ENCODE measurements at places on chromosomes 11 and 22.

DNA sequence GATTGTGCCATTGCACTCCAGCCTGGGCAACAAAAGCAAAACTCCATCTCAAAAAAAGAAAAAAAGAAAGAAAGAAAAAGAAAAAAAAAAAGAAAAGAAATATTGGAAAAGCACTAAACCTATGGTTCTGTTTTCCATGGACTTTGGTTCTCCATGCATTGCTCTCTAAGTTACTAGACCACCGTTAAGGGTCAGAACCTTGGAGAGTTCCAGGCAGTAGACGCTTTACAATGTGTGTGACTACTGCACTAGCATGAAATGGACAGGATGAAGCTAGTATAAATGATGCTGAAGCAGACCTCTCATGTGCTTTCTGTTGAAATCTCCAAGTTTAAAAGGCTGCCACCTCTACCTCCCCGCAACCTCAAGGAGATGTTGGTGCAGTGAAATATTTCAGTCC, 63.5 kb downstream of the SIK2 start:
- DNase-seq: no peak

- DNase-seq: no peak
Observed at GRCh38 chr11:126833065-126833464, 167.5 kb downstream of the KIRREL3 start.

DNA sequence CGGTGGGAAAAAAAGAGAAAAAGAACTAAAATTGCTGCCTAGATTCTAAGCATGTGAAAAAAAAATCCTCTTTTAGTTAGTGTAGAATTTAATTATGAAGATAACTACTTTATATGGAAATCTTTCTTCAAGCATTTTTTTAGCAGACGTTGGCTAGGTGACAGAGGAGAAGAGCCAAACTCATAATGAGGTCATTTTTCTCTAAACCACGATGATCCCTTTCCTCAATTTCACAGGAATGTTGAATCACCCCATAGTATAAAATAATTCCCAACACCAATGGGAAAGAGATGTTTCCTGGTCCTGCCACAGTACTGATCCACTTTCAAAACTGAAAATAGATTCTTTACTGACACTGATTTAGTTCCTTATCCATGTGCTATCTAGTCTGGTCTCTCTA, 319.8 kb downstream of the DLG2 start:
- no peak for DNase-seq

GRCh38 chr11:6258571-6259081, 1.0 kb upstream of the CCKBR start:
- DNase-seq: no peak

DNA sequence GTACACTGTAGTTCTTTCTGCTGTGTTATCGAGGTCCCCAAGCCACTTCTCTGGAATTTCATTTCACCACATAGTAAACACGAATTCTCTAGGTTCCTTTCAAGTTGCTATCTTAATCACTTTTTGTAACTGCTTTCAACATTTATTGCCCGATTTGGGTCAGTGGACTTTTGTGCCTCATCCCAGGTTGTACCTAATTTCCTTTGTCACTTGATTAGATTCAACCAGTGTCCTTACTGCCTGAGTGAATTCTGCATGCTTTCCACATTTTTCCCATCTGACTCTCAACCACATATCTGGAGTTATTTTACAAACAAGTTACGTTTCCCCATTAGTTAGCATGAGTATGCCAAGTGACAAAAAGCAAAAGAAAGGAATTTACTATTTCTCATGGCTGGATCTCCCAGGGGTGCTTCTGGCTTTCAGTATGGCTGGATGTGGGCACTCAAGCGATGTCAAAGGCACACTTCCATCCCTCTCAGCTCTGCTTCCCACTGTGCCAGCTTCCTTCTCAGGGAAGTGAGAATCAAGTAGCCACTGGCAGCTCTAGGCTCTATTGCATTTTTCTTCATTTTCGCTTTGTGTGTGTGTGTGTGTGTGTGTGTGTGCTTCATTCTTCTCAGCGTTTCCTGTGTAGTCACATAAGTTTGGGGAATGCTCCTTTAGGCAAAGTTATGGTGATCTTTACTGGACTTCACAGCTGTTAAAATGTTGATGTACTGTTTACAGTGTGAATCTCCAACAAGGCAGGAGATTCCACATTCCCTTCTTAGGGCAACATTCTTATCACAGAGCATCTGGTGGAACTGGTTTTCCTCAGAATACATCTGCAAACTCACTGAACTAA, 128.9 kb downstream of the DBX1 start:
- DNase-seq: no peak

DNA sequence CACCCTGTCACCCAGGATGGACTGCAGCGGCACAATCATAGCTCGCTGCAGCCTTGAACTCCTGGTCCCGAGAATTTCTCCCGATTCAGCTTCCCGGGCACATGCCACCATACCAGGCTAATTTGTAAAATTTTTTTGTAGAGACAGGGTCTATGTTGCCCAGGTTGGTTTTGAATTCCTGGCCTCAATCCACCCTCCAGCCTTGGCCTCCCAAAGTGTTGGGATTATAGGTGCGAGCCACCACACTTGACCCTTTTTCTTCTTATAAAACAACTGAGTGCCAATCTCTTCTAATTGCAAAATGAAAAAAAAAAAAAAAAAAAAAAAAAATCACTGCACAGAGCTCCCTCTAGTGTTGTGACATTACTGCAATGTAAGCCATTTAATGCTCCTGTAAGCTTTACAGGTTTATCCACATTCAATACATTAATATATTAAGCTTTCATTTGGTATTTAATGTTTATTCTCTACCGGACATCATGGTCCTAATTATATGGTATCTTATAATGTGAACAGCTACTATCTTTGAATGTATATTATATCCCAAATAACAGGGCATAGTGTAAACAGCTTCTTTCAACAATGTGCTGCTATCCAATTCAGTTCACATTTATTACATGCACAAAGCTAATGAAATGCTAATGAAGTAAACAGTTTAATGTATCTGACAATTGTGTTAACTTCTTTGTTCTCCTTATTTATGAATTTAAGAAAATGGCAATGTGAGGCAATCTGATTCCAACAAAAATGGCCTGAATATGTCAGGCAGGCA, 44.6 kb downstream of the COPB1 start:
- peak; percentile 12 for DNase-seq

Data from activated CD4-positive, alpha-beta T cell treated with anti-CD3 and anti-CD28 coated beads, Interleukin-2, Interleukin-4, amounts not matched to agents 100 ng/mL and 50 ng/mL, durations not matched to agents 16 hours and 8 hours (primary cell).